ENCODE measurements at places on chromosomes 6 and 20.

- no peak for DNase-seq
These were observed 31.9 kb downstream of the HIVEP2 start for GRCh38 chr6:142913036-142913510.

- no peak for DNase-seq
These were observed 9.6 kb downstream of the MAN1A1 start for GRCh38 chr6:119339941-119340456.

DNA sequence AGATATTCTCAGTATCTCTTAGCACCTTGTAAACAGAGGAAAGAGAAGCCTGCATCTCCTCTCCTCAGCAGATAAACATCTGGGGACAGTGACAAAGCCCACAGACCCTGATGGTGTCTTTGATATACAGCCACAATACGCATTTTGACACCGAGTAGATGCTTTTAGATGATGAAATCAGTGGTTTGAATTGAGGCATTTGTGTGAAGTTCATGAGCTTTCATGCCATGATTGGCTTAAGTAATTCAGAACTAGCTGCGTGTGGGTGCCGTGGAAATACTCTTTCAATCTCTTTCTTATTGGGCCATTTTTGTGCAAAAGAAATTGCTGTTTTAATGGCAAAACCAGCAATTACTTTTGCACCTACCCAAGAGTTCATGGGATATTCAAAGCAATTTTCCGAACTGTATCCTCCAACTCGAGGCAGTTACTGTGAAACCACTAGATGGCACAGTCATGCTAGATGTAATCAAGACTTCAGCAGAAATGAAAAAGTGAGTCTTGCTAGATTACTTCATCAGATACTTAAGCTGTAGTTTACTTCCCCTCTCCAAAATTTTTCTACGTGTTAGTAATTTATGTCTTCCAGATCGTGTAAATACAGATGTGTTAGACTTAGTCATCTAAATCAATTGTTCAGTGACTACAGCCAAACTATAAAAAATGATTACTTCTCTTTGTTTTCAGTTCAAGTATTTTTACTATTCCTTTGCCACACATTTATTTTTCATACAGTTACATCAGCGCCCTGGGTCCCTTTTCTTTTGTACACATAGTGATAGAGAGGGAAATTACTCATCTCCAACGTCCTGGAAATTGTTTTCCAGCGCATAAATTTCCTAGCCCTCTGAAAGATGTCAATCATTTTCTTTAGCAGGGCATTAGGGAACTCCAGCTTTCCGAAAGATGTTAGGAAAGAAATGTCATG is 49.4 kb downstream of the IYD start:
- no peak for DNase-seq

- peak; percentile 57 for DNase-seq
These were observed 9.3 kb upstream of the TXNDC5 start for GRCh38 chr6:7919871-7920270.
